Stimulated activated CD4-positive, alpha-beta T cell treated with anti-CD3 and anti-CD28 coated beads, Interleukin-12 subunit alpha, Interleukin-12 subunit beta, amount 100 ng/mL, for 4 hours (primary cell): ENCODE measurements at places on chromosomes 7 and 10.

GRCh38 chr7:76386691-76387260, 22.7 kb downstream of the SSC4D start:
- no peak for DNase-seq

GRCh38 chr10:115772606-115773005, 500.4 kb downstream of the GFRA1 start:
- DNase-seq: no peak

- DNase-seq: no peak
Measured at GRCh38 chr7:115941703-115942268, 88.8 kb downstream of the TFEC start.

DNA sequence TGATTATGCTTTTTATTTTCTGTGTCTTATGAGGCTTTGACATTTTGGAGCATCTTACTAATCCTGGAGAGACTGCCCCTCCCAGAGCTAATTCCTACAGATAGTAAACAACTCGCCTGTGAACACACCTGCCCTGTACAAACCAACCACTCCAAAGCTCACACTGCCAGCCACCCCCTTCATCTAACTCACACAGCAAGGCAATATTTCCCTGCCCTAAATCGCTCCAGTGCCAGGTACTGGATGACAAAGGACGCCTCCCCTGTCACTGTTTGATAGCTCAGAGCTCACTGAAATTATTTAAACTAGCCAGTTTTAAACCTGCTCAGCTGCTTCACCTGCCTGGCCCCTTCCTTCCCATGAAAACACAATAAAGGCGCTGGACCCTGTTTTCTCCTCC, 535.1 kb upstream of the CELF2 start:
- no peak for DNase-seq

GRCh38 chr10:21257919-21258318, 267.6 kb downstream of the SKIDA1 start:
- DNase-seq: no peak

DNA sequence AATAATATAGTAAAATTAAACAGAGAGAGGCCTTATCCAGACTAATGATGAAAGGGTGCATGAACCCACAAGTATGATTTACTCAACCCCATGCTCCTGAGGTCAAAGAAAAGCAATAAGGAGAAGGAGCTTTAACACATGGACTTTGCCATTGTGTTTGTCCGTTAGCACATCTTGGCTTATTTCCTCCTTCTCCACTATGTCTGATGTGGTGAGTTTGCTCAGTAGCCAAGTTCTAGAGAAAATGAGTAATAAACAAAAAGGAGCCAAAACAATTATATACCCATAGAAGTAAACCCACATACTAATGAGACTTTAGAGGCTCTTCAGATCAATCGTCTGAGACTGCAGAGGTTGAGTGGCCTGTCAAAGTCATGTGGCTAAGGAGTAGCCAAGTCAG, 26.1 kb upstream of the ADD3 start:
- no peak for DNase-seq

DNA sequence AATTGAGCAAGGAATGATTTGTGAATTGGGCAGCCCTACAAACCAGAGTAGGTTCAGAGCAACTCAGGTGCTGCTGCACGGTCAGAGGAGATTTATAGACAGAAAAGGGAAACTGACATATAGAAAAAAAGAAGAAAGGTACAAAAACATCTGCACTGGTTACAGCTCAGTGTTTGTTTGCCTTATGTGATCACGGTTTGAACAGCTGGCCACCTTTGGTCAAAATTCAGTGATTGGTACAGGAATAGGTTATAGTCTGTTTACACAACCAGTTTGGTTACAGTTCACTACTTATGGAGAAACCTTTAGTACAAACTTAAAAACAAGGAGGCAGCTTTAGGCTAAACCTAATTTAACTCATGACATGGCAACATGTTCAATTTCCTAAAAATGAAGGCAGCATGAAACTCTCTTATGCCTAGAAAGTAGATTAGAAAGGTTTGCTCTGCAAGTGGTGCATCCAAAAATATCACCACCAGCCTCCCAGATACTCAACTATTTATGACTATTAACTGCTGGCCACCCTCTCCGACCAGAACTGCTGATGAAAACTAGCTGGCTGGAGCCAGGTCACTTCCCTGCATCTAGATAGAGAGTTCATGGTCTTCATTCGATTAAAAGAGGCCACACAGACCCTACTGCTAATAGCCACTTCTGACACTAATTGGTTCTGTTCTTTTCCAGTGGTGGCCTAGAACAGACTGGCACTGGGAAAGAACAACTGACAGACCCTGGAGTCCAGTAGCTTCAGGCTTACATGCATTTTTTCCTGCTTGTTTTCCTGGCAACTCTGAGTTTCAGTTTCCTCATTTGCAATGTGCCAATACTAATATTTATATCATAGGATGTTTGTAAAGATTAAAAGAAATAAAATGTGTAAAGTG, 548.0 kb downstream of the CCSER2 start:
- DNase-seq: no peak

GRCh38 chr10:109987452-109988211, 20.2 kb upstream of the ADD3 start:
- DNase-seq: no peak

- peak; percentile 47 for DNase-seq
Measured at GRCh38 chr10:6136215-6137201, 47.7 kb downstream of the RBM17 start.

DNA sequence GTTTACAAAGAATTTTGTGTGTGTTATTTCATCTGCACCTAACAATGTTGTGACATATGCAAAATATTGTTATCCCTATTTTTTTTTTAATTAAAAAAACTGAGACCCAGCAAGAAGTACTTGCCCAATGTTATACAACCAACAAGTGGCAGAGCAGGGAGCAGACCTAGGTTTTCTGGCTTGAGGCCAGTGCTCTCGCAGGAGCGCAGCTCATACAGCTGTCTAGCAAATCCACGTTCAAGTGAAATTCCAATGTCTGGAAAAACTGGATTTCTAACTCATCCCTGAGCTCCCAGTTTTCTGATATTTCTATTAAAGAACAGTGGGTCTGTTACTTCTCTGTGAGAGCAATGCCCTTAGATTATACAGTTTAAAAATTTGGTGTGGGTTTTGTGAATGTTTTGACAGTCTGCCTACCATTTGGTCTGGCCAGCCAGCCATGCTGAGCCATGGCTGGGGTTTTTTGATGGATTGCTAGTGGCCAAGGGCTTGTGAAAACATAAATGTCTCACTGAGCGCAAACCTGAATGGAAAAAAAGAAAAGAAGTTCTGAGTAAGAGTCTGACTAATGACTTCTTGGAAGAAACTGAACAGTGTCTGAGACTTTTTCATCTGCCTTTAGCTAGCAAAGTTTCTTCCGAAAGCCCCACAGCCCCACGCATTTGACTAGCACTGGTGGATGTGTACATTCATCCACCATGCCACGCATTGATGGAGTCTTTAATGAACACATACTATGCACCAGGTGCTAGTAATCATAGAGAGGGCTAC, 15.4 kb upstream of the PRF1 start:
- DNase-seq: no peak

DNA sequence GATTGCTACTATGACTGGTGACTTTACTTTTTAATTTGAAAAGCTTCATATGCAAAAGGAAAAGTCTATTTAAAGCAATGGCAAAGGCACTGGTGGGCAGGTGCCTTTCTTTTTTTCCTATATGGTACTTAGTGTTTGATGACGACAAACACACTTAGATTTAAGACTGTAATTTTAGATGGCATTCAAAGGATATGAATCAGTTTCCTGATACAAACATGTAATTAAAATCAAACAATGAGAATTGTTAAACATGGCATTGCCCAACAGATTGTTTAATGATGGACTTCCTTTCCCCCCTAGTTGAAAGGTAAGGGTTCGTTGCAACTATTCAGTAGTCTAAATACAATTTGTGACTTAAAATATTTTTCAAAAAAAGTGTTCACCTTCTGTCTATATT, 106.5 kb upstream of the SEMA3C start:
- DNase-seq: no peak

GRCh38 chr7:155107126-155107525, 37.0 kb downstream of the HTR5A start:
- DNase-seq: no peak

DNA sequence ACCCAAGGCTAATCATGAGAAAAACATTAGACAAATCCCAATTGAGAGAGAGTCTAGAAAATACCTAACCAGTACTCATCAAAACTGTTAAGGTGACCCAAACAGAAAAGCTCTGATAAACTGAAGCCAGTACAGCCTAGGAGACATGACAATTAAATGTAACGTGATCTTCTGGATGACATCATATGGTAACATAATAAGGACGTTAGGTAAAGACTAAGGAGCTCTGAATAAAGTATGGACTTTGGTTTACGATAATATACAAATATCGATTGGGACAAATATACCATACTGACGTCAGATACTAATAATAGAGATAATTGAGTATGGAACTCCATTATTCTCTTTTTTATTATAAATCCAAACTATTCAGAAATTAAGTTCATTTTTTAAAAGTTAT, 561.1 kb upstream of the STEAP1 start:
- DNase-seq: no peak

DNA sequence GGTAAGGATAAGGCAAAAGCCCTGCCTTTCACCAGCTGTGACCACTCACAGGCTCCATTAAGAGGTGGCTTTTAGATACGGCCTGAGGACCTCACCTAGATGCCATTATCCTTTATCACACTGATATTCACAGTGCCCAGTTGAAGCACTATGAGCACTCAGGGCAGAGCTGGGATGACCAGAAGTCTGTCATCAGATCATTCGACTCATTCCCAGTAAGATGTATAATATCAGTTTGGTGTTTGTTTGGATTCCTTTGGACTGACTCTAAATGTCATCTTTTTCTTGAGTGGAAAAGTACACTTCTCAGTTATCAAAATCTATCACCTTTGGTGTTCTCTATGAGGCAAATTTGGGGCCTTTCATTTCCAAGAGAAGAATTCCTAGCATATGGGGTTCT, 18.7 kb downstream of the CCDC136 start:
- DNase-seq: no peak

GRCh38 chr7:123054357-123055133, 59.0 kb upstream of the TAS2R16 start:
- DNase-seq: no peak

GRCh38 chr7:2017481-2017891, 215.3 kb downstream of the MAD1L1 start:
- DNase-seq: no peak

- DNase-seq: no peak
Measured at GRCh38 chr7:124635416-124635815, 130.2 kb downstream of the GPR37 start.

DNA sequence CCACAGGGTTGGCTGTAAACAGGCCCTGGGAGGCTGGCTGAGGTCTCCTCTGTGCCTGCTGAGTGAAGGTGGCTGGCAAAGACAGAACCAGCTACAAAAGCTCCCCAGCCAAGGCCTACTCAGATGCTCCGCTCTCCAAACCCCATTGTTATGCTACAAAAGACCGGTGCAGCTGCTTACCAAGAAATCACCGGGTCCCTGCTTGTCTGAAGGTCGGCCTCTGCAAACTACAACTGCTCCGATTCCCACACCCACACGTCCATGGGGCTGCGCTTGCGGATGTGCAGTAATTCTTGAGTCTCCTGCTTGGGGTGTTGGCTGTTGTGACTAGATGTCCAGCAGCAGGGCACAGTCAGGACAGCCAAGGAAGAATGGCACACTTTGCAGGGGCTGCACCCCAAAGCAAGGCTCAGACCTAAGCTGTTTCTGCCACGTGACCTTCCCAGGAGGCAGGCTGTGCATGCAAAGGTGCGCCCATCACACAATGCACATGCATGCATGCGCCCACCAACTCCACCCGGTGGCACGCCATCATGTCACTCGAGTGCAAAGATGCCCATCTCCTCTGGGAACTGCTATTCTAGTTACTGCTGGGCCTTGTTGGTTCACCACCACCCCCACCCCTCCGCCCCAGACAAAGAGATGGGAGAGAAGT, 97.8 kb downstream of the OAT start:
- DNase-seq: no peak

- DNase-seq: no peak
Measured at GRCh38 chr10:97868134-97868685, 18.6 kb downstream of the GOLGA7B start.

- no peak for DNase-seq
Measured at GRCh38 chr7:99096124-99096887, 47.6 kb downstream of the SMURF1 start.
